Retina (tissue), 1 donor: ENCODE measurements at places on chromosomes 7 and 10.

- no peak for DNase-seq
Measured at GRCh38 chr10:70540089-70540788, 61.7 kb downstream of the PALD1 start.

GRCh38 chr10:62992145-62992721 lies 140.9 kb upstream of the NRBF2 start:
- DNase-seq, result peak; percentile 57

GRCh38 chr7:42237811-42238541 lies 967 bp upstream of the GLI3 start:
- peak; percentile 80 for DNase-seq

GRCh38 chr7:100545360-100546128 lies 6.5 kb downstream of the AGFG2 start:
- DNase-seq, result no peak

GRCh38 chr7:42233695-42234331 lies 3.2 kb downstream of the GLI3 start:
- DNase-seq, result no peak

- no peak for DNase-seq
Measured at GRCh38 chr10:59901470-59901869, 4.9 kb downstream of the CCDC6 start.

- no peak for DNase-seq
Measured at GRCh38 chr7:42692621-42693020, 219.2 kb downstream of the C7orf25 start.

- DNase-seq, result no peak
Measured at GRCh38 chr10:70462349-70462984, 16.1 kb upstream of the PALD1 start.

DNA sequence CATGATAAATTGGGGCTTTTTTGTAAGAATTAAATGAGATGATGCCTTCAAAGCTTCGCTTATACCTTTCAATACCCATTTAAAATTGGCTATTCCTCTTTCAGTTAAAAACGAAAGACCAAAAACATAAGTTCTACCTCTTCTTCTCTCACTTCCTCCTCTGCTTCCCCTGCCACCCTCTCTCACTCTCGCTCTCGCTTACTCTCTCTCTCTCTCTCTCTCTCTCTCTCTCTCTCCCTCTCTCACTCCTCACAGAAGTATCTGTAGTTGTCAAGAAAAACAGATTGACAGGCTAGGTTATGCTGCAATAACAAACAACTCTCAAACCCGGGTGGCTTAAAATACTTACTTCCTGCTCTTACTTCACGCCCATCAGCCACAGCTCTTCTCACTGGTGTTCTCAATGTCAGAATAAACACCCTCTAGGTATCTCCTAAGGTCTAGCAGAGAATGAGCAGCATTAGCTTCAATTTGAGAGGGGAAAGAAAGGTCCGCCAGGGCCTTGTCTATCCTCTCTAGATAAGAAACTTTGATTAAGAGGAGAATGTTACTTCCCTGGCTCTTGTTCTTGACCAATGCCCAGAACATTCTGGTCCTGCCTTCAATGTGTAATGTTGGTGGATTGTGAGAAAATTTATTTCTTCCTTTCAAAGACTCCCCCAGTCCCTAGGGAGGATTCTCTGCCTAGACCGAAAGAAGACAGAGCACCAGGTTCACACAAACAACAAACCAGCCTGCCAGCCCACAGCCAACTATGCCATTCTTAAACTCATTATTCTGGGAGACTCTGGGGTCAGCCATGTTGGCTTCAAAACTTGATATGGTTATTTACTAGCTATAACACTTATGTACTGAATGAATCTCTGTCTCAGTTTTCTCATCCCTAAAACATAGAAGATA lies 1028.7 kb downstream of the XPNPEP1 start:
- DNase-seq, result no peak

DNA sequence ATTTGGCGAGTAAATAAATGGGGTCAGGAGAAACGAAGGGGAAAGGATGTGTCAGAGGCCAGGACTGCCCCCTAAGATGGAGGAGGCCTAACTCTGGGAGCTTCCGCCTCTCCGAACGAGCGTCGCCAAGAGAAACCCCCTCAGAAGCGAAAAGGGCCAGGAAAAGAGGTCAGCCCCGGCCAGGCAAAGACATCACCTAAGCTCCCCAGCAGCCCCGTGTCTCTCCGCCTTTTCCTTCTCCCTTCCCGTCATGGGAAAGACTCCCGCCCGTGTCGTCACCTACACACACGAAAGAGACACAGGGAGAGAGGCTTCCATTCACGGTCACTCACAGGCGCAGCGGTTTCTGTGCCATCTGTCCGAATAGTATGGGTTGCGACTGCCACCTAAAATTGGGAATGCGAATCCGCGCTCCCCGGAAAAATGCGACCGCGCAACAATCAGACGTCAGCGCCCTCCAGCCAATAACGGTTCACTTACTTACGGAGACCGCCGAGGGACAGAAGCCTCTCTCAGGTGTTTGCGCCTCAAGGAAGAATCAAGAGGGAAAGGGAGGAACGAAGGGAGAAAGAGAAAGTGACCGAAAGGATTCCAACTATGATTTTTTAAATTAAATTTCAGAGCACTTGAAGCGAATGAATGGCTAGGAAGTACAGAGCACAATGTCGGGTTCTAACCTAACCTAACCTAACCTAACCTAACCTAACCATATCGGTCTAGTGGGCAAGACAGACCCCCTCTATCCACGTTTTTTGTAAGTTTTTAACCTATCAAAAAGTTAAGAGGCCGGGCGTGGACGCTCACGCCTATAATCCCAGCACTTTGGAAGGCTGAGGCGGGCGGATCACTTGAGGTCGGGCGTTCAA lies at the start of gene CWF19L1:
Gene CWF19L1 (minus strand): TSS at position 400 of the 866 bp plus-strand sequence. CDS start 45 bp downstream, at position 355.
- DNase-seq, result peak; percentile 92

- DNase-seq, result peak; percentile 19
Measured at GRCh38 chr7:10225275-10225674, 748.4 kb upstream of the PHF14 start.

- DNase-seq, result no peak
Measured at GRCh38 chr7:126016722-126017121, 1087.1 kb upstream of the POT1 start.

- no peak for DNase-seq
Measured at GRCh38 chr7:124412531-124412930, 353.1 kb downstream of the GPR37 start.

GRCh38 chr7:136142583-136142982 lies 165.4 kb upstream of the MTPN start:
- DNase-seq, result no peak

GRCh38 chr10:62580396-62580795 lies 206.2 kb downstream of the ZNF365 start:
- DNase-seq, result no peak

DNA sequence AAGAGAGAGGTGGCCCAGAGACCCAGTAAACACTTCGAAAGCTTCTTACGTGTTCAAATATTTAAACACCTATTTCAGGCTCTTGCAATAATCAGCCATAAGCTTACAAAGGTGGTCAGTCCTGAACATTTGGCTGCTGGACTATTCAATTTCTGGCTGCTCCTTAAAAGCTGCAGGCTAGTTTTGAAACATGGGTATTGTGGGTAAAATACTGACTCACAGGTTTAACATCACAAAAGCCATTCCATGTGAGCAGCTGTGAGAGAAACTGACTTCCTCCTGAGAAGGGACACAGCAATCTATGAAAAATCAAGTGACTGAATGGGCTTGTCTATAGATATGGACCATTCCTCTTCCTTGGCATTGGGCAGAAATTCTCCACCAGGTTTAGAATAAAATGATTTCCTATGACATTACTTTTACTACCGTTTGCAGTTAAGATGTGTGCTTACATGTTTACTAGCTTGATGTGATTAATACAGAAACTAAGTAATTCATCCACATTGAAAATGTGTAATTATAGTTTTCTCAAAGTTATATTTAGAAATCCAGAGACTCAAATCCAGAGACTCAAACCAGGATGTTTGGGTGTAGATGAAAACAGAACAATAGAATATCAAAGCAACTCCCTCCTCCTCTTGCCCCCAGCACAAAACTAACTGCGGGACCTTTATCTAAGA lies 252.3 kb downstream of the GATA3 start:
- no peak for DNase-seq

- no peak for DNase-seq
Measured at GRCh38 chr7:115572111-115572510, 458.5 kb downstream of the TFEC start.

- DNase-seq, result peak; percentile 72
Measured at GRCh38 chr10:78846760-78847159, 222.0 kb upstream of the ZMIZ1 start.

GRCh38 chr7:157772486-157773130 lies 435.8 kb downstream of the DNAJB6 start:
- DNase-seq, result no peak
